ENCODE measurements at places on chromosomes 2 and 18.

DNA sequence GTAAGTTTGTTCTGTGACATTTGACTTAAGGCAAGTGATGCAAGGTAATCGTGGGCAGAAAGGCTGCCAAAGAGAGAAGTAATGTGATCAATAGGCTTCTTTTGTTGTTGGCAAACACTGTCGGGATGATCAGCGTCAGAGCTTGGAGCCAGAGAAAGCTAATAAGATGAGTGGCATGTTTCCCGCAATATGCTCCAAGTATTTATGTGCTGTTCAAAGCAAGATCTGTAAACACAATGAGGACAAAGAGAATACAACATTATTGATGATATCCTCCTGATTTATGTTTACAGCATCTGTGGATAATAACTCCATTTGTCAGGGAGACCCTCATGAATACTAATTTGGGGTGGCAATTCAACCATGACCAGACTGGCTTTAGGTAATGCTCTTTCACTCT, 603.3 kb downstream of the TDRD15 start:
- no peak for DNase-seq

- no peak for DNase-seq
These were observed 73.7 kb upstream of the MAP3K20 start for GRCh38 chr2:173001664-173002604.

- DNase-seq: no peak
These were observed 92.5 kb downstream of the ZFP36L2 start for GRCh38 chr2:43133708-43134570.

DNA sequence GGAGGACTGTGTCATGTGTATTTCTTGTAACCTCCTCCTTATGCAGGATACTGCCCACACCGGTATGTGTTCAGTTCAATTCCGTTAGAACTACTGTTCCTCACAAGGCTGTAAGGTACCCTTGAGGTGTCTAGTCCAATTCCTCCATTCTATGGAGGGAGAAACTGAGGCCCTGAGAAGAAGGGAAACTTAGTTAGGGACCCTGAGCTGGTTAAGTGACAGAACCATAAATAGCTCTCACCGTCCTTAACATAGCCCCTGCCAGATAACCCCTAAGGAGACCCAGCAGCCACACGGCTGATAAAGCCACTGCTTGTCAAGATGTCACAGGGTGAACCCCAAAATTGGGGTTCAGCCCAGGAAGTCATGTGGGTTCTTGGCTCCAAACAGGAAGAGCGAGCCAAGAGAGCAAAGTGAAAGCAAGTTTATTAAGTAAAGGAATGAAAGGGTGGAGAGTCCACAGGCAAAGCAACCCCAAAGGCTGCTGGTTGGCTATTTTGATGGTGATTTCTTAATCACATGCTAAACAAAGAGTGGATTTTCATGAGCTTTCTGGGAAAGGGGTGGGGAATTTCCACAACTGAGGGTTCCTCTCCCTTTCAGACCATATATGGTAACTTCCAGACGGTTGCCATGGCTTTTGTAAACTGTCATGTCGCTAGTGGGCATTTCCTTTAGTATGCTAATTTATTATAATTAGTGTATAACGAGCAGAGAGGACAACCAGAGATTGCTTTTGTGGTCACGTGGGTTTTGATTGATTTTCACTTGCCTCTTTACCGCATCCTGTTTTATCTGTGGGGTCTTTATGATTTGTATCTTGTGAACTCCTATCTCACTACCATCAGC, 83.4 kb upstream of the RTN4 start:
- DNase-seq: no peak

GRCh38 chr2:212732860-212733259, 194.3 kb upstream of the ERBB4 start:
- no peak for DNase-seq

DNA sequence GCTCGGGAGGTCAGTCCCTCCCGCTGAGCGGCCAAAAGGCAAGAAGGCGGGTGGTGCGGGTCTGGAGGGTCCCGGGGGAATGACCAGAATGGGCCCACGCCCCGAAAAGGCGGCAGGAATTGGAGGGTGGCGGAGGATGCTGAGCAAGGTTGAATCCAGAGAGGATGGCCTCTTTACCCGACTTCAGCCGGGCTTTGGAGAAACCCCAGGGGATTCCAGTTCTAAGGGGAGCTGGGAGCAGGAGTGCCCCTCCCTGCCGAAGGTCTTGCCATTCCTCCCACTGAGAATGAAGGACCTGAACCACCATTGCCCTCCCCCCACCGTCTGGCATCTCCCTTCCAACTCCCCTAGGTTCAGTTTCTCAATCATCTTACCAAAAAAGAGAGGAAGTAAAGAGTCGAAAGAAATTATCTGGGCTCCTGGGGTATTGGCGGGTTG, 38.9 kb upstream of the ATP6V1B1 start:
- DNase-seq: no peak

DNA sequence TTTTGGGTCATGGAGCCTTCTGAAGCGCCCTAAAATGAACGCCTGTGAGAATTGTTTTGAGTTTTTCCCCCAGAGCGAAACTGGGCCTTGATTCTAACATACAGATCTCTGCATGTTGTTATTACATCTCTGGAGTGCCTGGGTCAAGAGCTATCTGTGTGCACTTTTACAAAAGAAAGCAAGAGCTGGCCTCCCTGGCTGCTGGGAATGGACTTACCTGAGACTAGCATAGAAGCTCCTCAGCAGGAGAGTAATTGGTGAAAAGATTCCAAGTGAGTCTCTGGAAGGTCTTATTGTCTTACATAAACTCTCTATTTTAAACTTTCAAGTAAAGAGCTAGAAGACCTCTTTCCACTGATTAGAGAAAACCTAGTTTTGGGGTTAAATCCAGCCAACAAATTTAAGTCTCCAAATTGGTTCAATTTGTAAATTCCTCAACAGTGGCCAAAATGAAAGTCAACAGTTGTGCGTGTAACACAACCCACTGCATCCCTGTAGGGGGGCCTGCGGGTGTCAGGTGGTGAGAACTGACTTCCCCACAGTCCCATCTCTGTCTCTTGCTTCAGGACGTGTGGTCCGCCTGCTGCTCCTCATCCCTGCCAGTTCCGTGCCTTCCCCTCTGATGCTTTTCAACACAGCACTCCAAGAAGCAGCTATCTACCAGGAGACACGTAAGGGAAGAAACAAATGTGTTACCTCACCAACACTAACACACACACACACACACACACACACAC, 206.1 kb downstream of the SH3BP4 start:
- DNase-seq: no peak

DNA sequence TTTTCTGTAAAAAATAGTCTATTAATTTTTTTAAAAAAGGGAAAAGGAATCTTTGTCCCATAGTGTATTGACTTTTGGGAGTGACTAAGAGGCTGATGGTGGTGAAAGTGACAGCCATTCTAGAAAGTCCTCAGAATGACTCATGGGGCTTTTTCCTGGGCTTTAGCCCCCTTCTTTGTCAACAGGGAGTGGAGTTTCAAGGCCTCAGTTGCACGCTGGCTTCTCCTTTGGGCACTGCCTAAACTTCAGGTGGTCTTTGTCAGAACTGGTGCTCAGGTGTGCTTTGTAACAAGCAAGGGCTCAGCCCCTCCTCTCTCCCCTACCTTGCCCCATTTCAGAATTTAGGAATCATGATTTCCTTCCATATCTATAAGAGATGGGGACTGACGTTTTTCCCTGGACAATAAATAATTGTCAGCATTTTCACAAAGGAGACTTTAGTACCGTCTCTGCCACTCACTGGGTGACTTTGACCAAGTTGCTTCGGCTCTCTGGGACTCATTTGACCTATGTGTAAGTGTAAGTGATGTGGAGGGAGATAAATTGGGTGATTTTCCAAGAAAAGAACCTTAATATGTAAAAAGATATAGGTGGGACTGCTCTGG, 61.2 kb upstream of the IGFBP2 start:
- no peak for DNase-seq

DNA sequence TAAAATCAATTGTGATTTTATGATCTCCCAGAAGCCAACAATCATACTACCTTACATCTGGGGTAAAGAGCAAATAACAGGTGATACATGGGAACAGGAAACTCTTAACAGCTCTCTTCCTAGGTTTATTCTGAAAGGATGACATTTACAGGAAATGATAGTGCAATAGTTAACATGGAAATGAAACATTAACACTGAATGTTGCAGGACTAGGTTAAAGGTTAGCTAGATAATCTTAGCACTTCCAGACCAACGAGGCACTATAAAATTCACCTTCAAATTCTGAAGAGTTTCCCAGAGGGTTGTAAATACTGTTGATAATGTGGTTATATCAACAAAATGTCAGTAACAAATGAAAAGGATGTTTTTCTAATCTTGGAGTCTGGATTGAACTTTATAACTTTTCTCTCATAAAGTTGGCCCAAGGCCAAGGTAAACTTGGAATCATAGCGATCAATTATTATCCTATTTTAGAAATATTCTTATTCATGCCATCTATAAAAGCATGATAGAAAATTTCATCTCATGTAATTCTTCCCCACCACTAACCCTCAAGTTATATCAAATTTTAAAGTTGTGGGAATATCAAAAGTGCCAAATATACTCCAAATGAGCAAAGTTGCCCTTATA, 32.9 kb upstream of the GCG start:
- no peak for DNase-seq

- no peak for DNase-seq
These were observed 39.0 kb upstream of the STRN start for GRCh38 chr2:37005118-37005868.

GRCh38 chr2:197969391-197969893, 165.0 kb downstream of the PLCL1 start:
- DNase-seq: no peak

- DNase-seq: no peak
These were observed 261.1 kb downstream of the NBAS start for GRCh38 chr2:15299904-15300520.

All from esophagus muscularis mucosa (tissue), 4 donors.